ENCODE measurements at places on chromosomes 6 and 20.

- no peak for DNase-seq
Observed at GRCh38 chr6:148388521-148388920, 45.9 kb downstream of the SASH1 start.

DNA sequence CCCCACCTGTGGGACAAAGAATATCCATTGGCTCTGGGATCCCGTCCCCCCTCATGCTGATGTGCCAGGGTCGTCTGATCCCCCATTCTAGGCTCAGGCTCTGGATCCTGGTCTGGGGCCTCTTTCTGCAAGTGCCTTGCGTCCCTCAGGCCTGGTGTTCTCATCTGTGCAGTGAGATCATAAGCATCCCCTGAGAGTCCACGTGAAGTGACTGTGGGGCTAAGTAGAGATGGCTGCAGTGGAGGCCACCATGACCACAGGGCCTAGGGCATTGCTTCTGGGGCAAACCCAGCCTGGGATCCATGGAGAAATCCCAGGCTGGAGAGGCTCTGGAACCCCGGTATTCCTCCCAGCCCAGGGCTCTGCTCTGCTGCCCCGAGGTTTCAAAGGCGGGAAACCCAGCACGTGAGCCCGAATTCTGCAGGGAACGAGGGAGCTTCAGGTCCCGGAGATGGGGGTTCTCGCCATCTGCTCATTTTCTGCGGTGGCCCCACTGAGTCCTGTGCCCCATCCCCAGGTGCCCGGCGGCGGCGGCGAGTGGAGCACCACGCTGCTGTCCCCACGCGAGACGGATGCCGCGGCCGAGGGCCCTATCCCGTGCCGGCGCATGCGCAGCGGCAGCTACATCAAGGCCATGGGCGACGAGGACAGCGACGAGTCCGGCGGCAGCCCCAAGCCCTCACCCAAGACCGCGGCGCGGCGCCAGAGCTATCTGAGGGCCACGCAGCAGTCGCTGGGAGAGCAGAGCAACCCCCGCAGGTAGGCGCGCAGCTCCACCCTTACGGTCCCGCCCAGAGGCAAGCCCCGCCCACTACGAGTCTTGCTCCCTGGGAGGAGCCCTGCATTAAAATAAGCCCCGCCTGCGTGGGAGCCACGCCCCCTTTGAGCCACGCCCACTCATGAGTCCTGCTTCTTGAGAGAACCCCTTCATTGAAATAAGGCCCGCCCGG is 105.5 kb upstream of the MYL9 start:
- peak; percentile 73 for DNase-seq

DNA sequence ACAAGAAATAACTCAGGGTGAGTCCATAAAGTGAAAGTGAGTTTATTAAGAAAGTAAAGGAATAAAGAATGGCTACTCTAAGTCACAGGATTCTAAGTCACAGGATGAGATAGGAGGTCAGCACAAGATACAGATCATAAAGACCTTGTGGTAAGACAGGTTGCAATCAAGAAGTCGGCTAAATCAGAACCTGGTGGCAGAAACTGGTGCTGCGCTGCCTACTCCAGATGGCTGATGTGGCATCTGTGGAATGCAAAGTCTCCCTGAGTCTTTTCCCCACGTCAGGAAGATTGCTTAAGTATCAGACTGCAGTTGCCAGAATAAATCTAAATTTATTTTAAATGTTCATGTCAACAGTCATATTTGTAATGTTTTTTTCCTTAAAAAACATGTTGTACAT is 10.7 kb upstream of the KCNK15 start:
- DNase-seq: no peak

- DNase-seq: peak; percentile 60
Observed at GRCh38 chr6:26553264-26553634, 15.1 kb downstream of the HMGN4 start.

- DNase-seq: no peak
Observed at GRCh38 chr6:149273318-149273717, 44.2 kb upstream of the TAB2 start.

DNA sequence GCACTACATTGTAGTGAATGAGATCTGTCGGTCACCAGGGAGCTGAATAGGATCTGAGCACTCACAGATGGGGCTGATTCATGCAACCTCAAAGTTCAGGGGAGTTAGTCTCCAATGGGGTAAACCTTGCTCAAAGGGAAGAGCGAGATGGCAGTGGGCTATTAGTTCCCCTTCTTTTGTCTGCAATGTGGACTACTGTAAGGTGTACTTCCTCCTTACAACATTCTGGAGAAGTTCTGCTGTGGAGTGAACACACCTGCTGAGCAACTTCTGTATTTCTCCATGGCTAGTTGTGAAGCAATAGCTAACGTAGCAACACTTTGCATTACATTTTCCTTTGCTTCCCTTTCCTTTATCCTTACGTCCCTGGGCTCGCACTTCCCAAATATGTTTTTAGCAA is 134.3 kb upstream of the B3GAT2 start:
- DNase-seq: no peak

DNA sequence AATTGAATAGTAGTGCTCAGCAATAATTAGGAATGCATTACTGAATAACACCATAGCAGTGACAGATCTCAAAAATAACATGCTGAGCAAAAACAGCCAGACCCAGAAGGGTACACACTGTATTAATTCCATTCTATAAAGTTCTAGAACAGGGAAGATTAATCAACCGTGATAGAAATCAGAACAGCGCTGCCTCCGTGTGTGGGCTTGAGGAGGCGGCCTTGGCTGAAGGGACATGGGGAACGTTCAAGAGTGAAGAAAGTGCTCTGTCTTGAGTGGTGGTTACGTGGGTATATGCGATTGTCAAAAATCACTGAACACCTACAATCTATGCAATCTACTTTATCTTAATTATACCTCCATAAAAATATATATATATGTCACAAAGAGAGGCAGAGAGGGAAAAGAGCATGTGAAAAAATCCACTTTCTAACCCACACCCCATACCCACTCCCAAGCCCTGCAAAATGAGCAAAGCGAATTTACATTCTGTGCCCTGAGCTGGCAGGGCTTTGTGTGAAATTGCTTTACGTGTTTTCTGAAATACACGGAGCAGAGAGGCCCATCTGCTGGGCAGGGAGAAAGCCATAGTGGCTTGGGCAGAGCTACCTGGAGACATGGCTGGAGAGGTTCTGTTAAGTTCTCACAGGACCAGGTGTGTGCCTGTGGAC is 74.4 kb downstream of the NFATC2 start:
- no peak for DNase-seq

DNA sequence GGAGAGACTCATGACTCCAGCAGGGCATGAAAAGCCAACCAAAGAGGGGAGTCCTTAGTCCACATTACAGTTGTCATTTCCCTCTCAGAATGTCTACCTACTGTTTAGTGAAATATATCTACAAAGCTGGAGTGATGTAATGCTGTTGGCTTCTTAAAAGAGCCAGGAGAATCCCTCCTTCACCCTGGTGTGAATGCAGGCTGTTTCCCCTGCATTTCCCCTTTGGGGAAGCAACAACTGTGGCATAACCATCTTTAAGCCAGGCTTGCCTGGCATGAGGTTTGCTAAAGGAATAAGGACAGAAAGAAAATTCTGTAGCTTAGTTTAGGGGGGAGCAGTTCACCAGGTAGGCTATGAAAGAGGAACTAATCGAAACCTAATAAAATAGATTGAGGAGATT is 129.5 kb downstream of the CRYBG1 start:
- no peak for DNase-seq

- DNase-seq: no peak
Observed at GRCh38 chr6:125888989-125889656, 67.4 kb upstream of the HINT3 start.

DNA sequence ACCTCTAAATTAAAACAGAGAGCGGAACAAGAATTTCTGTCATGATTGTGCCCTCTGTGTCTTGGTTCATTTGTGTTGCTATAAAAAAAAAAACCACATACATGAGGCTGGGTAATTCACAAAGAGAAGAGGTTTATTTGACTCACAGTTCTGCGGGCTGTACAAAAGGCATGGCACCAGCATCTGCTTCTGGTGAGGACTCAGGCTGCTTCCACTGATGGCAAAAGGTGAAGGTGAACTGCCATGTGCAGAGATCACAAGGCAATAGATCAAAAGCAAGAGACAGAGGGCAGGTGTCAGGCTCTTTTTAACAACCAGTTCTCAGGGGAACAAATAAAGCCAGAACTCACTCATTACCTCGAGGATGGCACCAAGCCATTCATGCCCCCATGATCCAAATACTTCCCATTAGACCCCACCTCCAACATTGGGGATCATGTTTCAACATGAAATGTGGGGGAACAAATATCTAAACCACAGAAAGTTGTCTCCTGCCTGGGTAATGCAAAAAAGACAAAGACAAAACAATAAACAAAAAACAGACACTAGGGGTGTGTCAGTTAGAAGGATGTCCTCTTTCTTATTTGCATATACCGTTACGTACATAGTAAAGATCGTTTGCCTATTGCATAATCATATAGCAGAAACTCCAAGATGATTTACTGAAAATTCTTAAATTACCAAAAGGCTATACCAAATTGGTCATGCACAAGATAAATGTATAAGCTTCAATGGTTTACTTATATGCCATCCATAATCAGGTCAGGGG is 17.0 kb downstream of the SERPINB9 start:
- no peak for DNase-seq

- DNase-seq: no peak
Observed at GRCh38 chr6:5378331-5378730, 117.0 kb downstream of the FARS2 start.

- DNase-seq: no peak
Observed at GRCh38 chr20:35000311-35000921, 44.7 kb downstream of the MYH7B start.

- no peak for DNase-seq
Observed at GRCh38 chr6:161137839-161138542, 135.9 kb downstream of the AGPAT4 start.

DNA sequence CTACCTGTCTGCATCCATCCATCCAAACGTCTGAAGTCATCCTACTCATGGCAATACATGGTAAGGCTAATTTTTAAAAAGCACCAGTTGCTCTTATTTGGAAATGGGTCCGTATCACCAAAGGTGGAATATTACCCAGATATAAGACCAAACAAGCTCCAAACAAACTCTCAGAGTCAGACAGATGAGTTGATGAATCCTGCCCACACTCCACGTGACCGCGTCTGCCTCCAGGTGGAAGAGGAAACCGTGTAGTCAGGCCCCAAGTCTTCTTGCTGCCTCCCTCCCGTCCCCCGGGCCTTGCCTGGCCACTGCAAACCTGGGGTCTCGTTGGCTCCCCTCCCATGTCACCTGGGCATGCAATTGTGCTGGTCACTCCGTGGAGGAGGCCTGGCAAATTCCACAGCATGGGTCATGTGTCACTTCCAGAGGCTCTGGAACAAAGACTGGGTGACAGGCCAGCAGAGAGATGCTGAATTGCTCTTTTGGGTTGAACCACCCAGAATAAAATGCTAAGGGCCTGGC is 31.8 kb downstream of the CTCFL start:
- no peak for DNase-seq

DNA sequence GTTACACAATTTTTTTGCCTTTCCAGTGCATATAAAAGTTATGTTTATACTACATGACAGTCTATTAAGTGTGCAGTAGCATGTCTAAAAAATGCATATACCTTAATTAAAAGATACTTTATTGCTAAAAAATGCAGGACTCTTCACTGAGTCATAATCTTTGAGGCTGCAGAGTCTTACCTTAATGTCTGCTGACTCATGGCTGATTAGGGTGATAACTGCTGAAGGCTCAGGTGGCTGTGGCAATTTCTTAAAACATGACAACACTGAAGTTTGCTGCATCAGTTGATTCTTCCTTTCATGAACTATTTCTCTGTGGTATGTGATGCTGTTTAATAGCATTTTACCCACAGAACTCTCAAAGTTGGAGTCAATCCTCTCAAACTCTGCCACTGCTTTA is 19.1 kb downstream of the ZSCAN23 start:
- DNase-seq: no peak

- DNase-seq: no peak
Observed at GRCh38 chr6:125255201-125255600, 46.6 kb downstream of the HDDC2 start.

- no peak for DNase-seq
Observed at GRCh38 chr6:92522589-92522988, 896.8 kb downstream of the EPHA7 start.

DNA sequence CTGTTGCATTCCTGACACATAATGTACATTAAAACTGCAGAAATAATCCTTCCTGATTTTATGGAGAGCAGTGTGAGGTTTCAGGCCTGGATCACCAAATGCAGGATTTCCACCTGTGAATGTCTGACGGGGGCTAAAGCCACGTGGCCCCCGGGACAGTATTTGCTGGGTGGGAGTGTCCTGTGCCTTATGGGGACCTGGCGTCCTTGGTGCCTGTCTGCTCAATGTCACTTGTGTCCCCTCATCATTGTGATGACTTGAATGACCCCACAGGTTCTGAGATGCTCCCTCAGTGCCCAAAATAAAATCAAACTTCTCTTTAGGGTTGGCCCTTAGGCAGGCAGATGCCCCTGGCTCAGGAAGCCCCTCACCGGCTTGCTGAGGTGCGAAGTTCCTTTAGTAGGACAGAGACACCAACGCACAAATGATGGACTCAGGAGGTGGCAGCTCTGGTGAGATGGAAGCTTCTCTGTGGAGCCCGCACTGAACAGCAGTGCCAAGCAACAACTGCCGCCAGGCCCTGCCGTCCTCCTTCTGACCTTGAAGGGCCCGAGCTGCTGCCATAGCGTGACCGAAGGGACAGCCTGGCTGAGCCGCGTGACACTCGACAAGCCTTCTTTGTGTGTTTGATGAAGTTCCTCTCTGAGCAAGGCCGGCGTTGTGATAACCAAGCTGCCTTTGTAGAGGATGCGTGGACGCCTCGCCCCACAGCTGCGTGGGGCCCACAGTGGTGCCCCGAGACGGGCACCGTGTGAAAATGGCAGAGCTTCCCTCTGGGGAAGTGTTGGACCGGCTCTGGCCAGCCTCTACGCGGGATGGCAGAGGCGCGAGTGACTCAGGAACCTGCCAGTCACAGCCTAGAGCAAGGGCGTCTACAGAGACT is 30.9 kb downstream of the FRMD1 start:
- DNase-seq: no peak

DNA sequence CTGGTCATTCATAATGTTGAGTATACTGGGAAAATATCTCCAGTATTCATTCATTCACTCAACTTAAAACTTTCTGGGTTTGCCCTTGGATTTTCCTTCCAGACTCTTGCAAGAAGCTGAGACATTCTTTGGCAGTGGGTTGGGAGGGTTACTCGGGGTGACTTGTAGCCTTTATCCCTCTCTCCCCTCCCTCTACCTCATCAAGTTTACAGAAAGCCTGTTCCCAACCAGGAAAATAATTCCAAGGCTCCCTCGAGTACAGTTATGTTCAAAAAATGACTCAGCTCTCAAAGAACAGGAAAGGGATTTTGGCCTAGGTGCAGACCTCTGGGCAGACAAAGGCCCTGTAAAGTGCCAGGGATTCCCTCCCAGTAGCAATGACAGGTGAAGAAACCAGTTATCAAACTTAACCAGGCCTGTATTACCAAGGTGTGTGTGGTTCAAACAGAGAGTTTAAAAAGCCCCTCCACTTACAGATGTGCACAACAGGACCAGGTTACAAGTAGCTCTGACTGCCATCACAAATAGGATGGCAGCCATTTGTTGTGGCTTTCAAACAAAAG is 22.2 kb downstream of the FKBP1A start:
- no peak for DNase-seq
